SW480 (cell line): ENCODE measurements at places on chromosomes 12 and 14.

GRCh38 chr12:27771481-27772327 is 8.3 kb upstream of the KLHL42 start:
- no peak for DNase-seq

DNA sequence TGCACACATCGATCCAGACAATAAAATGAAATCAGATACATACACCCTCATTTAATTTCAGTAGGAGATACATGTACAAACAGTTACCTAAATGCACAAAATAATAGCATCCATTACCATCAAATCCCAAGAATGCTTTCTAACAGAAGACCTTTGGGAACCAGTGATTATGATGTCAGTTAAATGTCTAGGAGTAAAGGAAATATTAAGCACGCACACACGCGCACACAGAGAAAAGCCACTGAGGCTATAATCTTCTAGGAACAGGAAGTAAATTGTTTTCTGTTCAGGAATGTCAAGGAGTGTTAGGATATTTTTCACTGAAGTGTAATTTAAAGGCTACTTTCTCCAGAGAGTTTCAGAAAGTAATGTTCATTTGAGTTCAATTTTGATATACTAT is 250.1 kb downstream of the MDGA2 start:
- no peak for DNase-seq

DNA sequence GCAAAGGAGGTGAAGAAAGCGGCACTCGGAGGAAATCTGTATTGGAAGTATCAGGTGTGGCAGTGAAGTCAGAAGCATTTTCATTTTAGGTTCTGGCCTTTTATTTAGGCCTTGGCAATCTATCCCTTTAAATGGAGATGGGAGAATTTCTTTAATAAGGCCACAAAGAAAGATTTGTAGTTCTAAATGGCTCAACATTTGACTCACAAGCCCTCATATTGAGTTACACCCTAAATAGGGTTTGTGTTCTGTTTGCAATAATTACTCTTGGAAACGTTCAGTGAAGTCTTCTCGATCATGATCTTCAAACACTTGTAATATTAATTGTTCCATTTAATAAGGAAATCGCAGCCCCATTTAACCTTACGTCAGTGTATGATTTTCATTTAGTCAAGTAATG is 25.3 kb upstream of the TMEM260 start:
- DNase-seq = no peak

DNA sequence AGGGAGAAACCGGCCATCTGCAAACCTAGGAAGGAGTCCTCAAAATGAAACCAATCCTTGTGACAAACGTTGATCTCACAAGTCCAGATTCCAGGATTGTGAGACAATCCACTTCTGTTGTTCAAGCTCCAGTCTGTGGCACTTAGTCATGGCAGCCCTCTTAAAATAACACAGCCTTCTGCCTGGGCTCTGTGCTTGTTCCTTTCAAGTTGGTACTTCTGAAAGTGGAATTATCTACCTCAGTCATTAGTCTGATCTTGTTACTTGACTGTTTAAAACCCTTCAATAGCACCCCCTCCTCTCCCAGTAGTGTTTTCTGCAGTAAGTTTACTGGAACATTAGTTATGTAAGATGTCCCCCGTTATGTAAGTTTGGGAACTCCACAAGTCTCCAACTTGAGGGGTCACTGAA is 111.0 kb upstream of the HIF1A start:
- no peak for DNase-seq

- DNase-seq = no peak
Measured at GRCh38 chr14:63770187-63770807, 42.4 kb upstream of the SGPP1 start.

GRCh38 chr12:118520214-118521035 is 144.1 kb downstream of the SUDS3 start:
- no peak for DNase-seq

GRCh38 chr14:61372379-61372778 is 51.0 kb downstream of the PRKCH start:
- DNase-seq = no peak

DNA sequence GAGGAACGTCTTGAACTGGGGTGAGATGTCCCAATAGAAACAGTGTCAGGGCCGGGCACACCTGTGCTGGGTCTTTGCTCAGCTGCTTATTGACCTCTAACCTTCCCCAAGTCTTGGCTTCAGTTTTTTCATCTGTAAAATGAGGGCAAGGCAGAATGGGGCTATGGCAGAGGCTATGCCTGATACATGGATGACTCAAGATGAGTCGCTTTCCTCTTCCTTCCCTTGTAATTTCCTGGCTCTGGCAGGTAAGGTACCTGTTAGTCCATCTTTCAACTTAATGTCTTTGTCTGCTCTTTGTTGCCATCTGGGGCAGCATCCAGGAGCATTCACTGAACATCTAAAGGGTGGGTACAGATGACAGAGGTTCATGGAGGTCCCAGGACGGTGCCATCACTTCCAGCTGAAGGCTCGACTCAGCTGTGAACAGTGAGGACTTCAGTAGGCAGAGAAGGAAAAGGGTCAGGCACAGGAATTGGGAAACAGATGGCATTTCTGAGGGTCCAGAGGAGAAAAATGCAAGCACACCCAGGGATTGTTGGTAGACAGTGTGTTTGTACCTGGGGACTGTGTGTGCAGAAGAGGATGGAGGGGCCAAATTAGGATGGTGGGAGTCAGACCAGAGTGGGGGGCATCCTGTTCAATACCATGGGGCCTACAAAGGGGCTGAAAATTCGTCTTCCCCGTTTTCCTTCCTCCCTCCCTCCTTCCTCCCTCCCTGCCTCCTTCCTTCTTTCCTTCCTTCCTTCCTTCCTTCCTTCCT is 268.3 kb downstream of the VRK1 start:
- DNase-seq = peak; percentile 8

DNA sequence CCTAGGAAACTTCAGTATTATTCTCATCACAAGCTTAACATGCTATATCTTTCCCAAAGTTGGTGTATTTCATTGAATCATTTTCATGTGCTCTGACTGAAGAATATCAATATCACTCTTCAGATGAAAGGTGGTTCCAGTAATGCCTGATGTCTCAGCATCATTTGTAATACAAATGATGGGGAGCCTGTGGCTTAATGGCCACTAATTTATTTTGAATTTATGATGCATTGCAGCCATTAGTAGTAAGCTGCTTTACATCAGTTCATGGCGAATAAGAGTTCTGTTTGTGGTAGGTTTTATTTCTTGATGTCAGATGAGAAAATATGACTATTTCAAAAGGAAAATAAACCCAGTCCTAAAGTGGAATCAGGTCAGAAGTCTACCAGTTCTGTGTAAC is 139.4 kb downstream of the SLC16A7 start:
- DNase-seq = no peak

DNA sequence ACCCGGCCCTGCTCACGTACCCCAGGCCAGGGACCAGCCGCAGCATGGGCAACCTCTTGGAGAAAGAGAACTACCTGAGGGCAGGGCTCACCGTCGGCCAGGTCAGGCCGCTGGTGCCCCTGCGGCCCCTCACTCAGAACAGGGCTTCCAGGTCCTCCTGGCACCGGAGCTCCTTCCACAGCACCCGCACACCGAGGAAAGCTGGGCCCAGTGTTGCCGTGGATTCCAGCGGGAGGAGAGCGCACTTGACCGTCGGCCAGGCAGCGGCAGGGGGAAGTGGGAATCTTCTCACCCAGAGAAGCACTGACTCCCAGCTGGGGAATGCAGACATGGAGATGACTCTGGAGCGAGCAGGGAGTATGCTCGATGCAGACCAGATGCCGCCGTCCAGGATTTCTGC is 7.9 kb upstream of the VAMP1 start:
- no peak for DNase-seq

GRCh38 chr14:58667900-58668299 is 30.1 kb downstream of the DACT1 start:
- DNase-seq = no peak

- no peak for DNase-seq
Measured at GRCh38 chr12:111112311-111113098, 192.1 kb upstream of the MYL2 start.

GRCh38 chr14:22996768-22997654 is 12.9 kb downstream of the C14orf93 start:
- no peak for DNase-seq

GRCh38 chr12:24822121-24822899 is 126.6 kb downstream of the BCAT1 start:
- no peak for DNase-seq

DNA sequence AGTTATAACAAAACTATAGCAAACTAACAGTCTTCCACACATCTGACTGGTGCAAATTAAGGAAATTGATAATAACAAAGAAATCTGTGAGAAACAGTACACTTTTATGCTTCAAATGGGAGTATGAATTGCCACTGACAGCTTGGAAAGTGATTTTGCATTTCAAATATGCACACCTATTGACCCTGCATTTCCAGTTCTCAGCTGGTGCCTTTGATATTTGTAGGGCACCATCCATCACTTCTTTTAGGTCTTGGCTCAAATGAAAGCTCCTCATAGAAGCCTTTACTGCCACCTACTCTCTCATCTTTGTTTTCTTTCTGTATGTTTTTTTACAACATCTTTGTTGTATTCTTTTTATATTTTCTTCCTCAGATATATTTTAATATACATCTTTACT is 125.1 kb downstream of the ST8SIA1 start:
- DNase-seq = no peak

DNA sequence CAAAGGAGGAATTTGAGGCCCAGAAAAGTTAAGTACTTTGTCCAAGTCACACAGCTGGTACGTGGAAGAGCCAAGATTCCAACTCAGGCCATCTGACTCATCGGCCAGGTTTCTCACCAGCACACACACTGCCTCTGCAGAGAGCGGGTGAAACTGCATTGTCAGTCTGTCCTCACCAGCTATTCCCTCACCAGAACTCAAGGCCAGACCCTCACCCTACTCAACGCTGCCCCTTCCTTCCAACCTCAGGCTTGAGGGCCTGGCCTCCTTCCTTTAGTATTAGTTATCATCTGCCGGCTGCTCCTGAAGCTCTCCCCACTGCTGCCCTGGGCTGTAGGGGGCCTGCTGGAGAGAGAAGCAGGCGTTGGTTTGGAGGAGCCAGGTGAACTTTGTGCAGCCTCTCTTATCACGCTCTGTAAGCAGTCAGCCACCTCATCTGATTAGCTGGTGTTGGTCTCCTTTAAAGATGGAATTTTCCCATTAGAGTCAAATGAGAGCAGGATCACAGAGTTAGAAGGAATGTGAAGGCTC is 16.6 kb upstream of the PLEK2 start:
- no peak for DNase-seq

DNA sequence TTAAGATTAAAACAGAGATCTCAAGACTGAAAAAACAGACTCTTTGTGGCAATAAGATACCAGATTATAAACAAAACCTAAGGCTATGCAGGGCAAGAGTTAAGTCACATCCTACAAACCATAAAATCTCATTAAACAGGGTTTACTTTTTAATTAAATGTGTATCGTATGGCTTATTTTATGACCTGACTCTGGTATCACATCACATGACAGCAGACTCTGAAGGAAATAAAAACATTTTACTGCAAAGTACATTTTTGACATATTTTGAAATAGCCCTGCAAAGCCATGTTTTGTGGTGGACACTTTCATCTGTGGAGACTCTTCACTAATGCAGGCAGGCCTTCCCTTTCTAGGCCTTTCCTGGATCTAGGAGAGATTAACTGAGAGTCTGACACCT is 327.6 kb upstream of the CLEC14A start:
- no peak for DNase-seq

GRCh38 chr12:71141378-71141926 is 16.3 kb downstream of the TSPAN8 start:
- DNase-seq = no peak

DNA sequence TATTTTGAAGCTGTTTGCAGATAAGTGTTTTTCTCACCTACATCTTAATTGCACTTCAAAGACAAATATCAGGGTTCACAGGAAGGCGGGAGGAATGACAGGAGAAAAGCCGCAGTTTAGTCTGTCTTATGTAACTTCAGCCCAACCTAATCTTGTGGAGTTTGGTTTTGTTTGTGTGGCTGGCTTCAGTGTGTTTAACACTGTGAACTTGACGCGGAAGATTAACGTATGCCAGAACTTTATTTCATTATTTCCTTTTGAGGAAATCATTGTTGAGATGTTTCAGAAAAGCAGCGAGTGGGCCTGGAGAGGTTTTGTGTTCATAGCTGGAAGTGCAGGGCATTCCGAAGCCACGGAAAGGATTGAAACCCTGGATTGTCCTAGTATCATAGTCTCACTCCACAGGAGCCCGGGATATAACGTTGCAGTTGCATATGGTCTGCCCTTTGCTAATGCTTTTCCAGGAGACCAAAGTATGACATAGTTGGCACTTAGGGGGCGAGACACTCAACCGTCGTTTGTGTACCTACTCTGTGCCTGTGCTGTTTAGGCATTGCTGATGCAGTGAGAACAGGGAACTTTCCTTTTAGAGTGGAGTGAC is 2.0 kb downstream of the PELI2 start:
- DNase-seq = peak; percentile 13

- no peak for DNase-seq
Measured at GRCh38 chr14:66842911-66843512, 335.1 kb downstream of the GPHN start.

- no peak for DNase-seq
Measured at GRCh38 chr14:100603341-100604120, 16.3 kb upstream of the BEGAIN start.

- no peak for DNase-seq
Measured at GRCh38 chr14:69049675-69050074, 70.6 kb upstream of the ACTN1 start.

DNA sequence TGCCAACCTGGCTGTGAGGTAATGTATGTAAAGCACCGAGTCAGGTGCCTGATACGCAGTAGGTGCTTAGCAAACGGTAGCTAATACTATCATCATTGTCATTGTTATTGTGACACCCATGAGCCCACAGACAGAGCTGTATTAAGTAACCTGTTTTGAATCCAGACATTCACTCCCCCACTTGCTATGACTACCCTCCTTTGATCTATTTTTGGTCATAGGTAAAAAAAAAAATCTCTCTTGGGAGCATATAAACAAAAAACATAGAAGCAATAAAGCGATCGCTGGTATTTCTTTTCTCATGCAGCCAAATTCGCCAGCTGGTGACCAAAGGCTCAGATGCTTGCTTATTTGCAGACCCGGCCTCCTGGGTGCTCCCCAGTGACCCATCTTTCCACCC is 330.2 kb downstream of the DPF3 start:
- peak; percentile 27 for DNase-seq

DNA sequence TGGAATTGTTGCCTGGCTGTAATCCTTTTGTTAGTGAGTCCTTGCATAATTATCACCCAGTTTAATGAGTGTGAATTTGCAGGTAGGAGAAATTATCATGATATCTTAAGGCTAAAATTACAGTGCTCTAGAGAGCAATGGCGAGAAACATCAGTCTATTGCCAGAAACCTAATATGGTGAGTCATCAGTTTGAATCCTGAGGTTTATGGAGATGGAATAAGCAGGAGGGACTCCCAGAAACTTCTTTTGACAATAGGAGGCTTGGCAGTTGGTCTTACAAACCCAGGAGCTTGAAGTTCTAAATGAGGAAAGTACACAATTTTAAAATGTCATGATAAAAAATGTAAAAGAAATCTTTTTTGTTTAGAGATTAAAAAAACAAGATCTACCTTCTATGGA is 31.5 kb upstream of the CRADD start:
- no peak for DNase-seq

DNA sequence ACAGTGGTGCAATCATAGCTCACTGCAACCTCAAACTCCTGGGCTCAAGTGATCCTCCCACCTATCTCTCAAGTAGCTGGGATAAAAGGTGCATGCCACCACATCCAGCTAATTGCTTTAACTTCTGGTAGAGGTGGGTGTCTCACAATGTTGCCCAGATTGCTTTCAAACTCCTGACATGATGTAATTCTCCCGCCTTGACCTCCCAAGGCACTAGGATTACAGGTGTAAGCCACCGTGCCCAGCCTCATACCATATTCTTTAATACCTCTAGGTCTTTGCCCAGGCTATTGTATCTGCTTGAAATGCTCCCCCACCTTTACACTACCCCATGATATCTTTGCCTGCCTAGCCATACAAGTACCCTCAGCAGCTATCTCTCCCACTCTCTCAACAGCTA is 11.3 kb downstream of the R3HDM2 start:
- no peak for DNase-seq
